Activated CD4-positive, alpha-beta T cell treated with anti-CD3 and anti-CD28 coated beads, Interleukin-2, amount 50 U/mL, for 24 hours (primary cell): ENCODE measurements at places on chromosomes 13 and 19.
A peak's percentile ranks its signal among the peaks of the same experiment; 100 is the strongest.

- DNase-seq, result no peak
Observed at GRCh38 chr13:100301418-100301817, 212.5 kb downstream of the PCCA start.

- no peak for DNase-seq
Observed at GRCh38 chr19:50549927-50550593, 18.2 kb downstream of the LRRC4B start.

DNA sequence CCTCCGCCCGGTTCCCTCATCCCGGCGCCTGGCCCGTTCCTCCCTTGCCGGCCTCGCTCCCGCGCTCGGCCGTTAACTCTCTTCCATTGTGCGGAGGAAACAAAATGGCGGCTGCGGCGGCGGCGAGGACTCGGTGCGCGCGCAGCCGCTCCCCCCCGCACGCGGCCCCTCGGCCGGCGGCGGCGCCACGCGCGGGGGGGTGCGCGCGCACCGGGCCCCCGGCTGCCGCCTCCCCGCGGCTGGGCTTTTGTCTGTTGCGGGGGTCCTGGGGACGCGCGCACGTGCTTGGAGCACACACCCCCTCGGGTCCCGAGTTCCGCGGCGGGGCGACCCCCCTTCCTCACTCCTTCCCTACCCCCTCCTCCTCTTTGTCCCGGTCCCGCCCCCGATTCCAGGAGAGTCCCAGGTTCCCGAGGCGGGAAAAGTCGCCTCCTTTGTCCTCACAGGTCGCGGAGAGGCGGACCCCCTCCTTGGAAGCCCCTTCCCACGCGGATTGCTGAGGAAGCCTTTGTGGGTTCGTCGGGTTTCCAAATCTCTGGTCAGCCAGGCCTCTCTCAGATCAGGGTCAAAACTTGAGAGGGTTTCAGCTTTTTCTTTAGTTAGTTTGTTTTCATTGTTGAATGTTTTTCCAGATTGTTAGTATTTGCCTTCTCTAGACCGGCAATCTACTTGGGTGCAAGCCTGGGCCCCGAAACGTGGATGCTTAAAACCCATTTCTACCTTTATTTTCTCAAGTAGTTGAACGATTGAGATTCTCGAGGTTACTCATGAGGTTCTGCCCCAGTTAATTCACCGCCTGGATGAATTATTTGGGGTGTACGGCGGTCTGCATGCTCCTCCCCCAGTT is 687 bp downstream of the ILF3 start:
- peak; percentile 35 for DNase-seq

DNA sequence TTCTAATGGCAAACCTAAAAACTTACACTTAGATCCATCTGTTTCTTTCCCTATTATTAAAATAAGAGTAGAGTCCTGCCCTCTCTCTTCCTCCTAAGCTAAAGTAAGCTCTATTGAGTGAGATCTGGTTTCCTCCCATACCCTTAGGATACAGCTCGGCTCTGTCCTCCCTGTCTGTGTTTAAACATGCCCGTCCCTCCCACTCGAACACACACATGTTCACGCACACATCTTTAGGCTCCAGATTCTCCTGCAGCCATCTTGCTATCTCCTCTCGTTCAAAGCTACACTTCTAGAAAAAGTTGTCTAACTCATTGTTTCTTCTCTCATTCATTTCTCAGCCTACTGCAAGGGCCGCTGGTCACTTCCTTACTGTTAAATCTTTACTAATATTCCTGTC is 15.1 kb upstream of the CEBPG start:
- DNase-seq, result no peak

DNA sequence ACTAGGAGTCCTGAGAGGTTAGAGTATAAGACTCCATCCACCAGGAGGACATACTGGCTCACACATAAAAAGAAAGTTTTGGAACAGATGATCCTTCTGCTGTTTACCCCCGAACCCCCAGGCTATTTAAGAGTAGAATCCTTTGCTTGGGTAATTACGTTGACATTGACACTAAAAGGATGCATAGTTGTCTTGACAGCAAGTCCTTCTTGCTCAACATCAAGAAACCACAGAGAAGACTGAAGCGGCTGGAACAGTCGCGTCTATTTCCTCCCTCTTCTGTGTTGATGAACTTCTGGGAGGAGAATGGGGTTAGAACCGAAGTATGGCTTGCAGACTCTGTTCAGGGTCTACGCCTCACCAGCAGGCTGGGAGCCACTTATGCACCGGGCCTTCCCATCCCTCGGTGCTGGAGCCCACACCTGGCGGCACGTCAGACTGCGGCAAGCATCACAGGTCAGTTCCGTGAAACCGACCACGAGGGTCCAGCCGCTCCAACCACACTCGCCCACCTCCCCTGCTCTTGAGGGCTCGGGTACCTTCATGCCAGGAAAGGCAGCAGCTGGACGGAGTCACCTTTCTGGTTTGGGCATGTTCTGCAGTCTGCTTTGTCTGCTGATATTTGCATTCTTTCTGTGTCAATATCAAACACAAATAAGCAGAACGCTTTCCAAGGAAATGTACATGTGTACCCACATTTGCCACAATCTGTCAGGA is 42.4 kb upstream of the RANBP3 start:
- DNase-seq, result no peak

GRCh38 chr13:112634102-112634501 is 46.1 kb upstream of the TUBGCP3 start:
- no peak for DNase-seq

GRCh38 chr19:48650974-48651682 is 5.1 kb upstream of the CA11 start:
- no peak for DNase-seq

GRCh38 chr19:2578391-2578890 is 102.5 kb downstream of the GADD45B start:
- DNase-seq, result no peak

DNA sequence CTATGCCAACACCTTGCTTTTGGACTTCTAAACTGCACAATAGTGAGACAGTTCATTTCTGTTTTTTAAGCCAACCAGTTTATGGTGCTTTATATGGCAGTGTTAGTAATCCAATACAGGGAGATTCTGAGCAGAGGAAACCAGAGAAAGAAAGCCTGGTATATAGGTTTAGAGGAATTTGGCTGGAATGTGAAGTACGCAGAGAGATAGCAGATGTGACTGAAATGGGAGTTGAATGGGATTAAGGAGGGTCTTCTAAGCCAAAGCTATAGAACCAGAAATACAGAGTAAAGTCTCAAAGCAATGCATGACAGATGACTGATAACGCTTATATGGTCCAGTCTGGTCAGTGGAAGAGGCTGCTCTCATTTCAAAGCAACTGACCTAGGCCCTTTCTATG is 453.7 kb downstream of the GPC6 start:
- no peak for DNase-seq

DNA sequence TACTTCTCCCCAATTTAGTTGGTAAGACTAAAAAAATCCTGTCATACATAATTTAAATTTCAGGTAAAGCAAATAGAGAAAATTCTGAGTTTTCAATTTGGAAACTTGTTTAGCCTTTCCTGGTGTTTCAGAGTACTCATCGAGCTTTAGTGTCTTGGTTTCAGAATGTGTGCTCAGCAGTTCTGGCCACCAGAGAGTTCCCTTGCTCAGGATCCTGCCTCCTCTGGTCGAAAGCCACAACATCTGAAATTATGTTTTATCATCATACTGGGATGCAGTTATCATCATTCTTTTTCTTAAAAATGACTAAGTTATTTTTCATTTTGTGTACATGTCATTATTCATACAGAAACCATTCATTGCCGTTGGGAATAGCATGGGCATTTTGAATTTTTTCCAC is 263.2 kb upstream of the SPRY2 start:
- no peak for DNase-seq

- DNase-seq, result no peak
Observed at GRCh38 chr13:96431044-96431581, 341.2 kb downstream of the HS6ST3 start.

DNA sequence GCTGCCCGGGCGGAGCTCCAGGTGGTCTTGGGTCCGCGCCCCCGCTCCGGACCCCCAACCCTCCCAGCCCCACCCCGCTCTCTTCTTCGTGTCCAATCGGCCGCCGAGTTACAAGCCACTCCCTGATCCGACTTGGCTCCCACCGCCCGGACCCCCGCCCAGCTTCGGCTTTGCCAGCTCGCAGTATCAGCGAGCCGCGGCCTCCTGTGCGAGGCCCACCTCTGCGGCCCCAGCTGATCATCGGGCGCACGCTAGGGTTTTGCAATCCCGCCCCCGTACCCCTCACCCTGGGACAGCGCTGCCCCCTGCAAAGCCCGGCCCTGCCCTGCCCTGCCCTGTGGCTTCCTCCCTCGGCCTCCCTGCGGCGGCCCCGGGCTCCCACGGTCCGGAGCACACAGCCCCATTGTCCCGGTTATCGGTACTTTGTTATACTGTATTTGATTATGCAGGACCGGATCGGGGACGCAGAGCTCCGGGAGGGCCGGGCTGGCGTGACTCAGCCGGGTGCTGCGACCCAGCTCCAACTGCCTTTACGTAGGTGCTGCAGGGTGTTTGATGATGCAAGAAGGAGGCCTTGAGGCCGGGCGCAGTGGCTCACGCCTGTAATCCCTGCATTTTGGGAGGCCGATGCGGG is 598 bp upstream of the LPAR2 start:
- DNase-seq, result peak; percentile 10

- no peak for DNase-seq
Observed at GRCh38 chr13:96080676-96081075, 9.2 kb upstream of the HS6ST3 start.
